ENCODE measurements at places on chromosomes 12 and 14.

- DNase-seq = no peak
Observed at GRCh38 chr12:58009405-58010195, 68.2 kb downstream of the ATP23 start.

GRCh38 chr12:61254225-61254624, 1006.0 kb upstream of the USP15 start:
- DNase-seq = no peak

- no peak for DNase-seq
Observed at GRCh38 chr14:36915081-36915480, 253.4 kb downstream of the PAX9 start.

- no peak for DNase-seq
Observed at GRCh38 chr12:119808441-119808840, 68.7 kb downstream of the CIT start.

- DNase-seq = no peak
Observed at GRCh38 chr12:119649202-119649808, 18.6 kb upstream of the PRKAB1 start.

- no peak for DNase-seq
Observed at GRCh38 chr14:76500011-76500410, 124.1 kb downstream of the ESRRB start.

- no peak for DNase-seq
Observed at GRCh38 chr14:91835197-91835919, 32.0 kb downstream of the TC2N start.

DNA sequence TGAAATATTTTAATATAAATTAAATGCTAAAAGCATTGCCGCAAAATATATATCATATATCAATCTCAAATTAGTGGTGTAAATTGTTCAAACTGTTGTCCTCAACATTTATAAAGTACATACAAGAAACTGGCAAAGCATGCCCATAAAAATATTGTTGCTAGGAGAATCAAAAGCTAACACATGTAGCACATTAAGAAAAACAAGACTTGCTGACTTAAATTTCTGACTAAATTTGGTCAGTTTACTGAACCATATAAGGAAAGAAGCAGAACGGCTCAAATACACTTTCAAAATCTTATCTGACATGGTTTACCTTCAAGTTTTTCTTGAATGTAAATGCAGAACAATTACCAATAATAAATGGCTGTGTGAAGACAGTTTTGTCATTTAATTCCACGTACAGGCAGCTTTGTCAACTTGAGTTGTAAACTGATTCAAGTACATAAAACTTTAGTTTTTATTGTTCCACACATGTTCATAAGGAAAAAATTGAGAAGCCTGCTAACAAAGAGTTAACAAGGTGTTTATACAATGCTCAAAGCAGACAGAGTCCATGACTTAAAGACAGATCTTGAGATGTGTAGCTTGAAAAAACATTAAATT, 50.4 kb downstream of the PPP1R12A start:
- DNase-seq = no peak

- no peak for DNase-seq
Observed at GRCh38 chr12:9867531-9867930, 1.6 kb downstream of the CLEC2B start.

DNA sequence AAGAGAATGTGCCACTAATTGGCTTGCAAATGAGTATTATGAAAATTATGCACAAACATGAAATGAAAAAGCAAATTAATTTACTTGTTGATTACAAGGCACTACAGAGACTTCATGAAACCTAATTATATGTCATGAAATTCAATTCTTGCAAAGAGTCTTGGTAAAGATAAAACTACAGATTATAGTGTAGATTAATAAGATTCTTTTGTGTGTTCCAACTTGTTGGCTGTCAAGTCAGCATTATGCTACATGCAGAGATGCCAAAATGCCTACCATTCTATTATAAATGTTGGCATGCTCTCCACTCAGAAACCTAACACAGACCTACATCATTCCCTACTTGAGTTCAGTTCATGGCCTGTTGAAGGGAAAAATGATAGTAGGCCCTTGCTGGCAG, 97.2 kb upstream of the KITLG start:
- DNase-seq = no peak

DNA sequence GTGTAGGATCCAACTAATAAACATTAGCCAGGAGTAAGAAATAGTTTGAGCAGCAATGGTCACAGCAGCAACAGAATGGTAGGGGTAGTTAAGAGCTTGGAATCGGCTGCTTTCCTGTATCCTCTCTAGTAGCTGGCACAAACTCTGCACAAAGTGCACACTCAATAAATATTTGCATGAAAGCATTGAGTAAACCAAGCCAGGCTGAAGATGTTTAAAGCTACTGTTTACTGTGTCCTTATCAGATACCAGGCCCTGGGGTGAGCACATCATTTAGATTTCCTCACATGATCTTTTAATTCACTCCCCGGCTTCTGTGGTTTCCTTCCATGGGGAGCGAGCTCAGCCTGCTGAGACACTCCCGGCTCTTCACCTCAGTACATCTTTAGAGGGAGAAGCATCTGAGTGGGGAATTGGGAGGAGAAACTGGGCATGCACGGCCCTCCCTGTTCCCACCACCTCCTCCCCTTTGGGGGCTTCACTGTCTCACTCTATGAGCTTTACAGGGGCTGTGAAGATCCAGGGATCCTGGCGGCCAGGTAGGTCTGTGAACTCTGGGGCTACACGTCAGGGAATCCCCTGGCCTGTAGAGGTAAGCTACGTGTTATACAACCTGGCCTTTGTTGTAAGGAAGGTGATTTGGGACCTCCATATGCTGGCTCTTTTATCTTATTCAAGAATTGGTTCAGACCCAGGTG, 107.2 kb upstream of the VASH1 start:
- no peak for DNase-seq

All from NCI-H1436 treated with DMSO at 0.1 percent for 48 hours (cell line).